ENCODE measurements at places on chromosomes 11 and 22. TPM values are rescaled to one million over a fixed set of nuclear protein-coding genes. Genes with fewer than 3 reads are reported as not detected.

Gene CXCR5
- not detected for total RNA-seq

Gene TMPRSS13
- 5.1 TPM for total RNA-seq

Gene OR2AG2
- total RNA-seq, result not detected

Gene ISX
- not detected for total RNA-seq

- peaks cover 11% of the 10 kb centered on the region for H3K27me3 ChIP-seq
- H3K36me3 ChIP-seq, result no peaks in the 10 kb centered on the region
- no peak overlapping the region for H3K4me3 ChIP-seq
- H3K4me1 ChIP-seq, result no peaks in the 10 kb centered on the region
- peak overlapping the region; percentile 85 for H3K27ac ChIP-seq
These were observed 304.1 kb upstream of the PITPNB start for GRCh38 chr22:28222976-28223745.

GRCh38 chr11:122122179-122122578 lies 6.2 kb upstream of the BLID start:
- no peak overlapping the region for H3K27ac ChIP-seq
- H3K4me1 ChIP-seq, result no peaks in the 10 kb centered on the region
- H3K36me3 ChIP-seq, result no peaks in the 10 kb centered on the region
- H3K27me3 ChIP-seq, result no peaks in the 10 kb centered on the region
- no peak for DNase-seq

GRCh38 chr11:119937412-119937811 lies 200.5 kb downstream of the TRIM29 start:
- no peak overlapping the region for H3K27ac ChIP-seq
- H3K36me3 ChIP-seq, result no peaks in the 10 kb centered on the region
- no peaks in the 10 kb centered on the region for H3K27me3 ChIP-seq
